ENCODE measurements at places on chromosomes 11 and 22.
A peak's percentile ranks its signal among the peaks of the same experiment; 100 is the strongest.

DNA sequence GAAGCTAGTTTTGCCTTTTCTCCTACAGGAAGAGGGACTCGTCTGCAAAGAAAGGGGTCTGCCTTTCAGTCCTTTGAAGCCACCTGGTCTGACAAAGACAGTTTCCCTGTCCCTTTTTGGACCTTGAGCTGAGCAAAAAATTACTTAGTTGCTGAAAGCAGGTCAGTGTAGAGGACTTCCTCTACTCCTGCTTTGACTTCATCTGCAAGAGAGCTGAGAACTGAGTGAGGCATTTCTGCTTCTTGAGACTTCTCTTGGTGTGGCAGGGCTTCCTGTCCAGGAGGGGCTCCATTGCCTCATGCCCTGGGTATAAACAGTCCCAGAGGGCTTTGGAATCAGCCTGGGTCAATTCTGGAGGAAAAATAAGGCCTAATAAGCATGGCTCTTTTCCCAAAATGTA lies 73.1 kb downstream of the ZNRF3 start:
- no peak for DNase-seq

DNA sequence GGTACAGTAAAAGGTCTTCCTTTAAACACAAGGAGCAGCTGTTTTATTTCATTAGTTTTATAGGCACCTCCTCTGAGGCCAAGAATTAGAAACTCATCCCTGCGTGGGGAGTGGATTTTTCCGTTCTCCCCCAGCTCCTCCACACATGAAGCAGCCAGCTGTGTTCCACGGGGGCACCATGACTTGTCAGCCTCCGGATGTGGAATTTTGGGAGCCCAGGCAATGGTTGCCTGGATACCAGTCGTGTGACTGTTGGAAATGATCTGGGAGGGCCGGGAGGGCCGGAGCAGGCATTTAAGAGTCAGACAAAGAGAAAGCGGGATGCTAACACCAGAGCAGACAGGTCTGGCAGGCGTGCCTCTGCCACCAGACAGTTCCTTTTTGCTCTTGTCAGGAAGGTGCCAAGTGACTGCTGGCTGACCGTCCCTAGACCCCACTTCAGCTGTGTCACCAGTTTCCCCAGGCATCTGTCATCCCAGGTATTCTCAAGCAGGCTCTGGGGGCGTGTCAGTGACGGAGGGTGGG lies 15.9 kb upstream of the CDC42EP2 start:
- no peak for DNase-seq

- no peak for DNase-seq
Measured at GRCh38 chr11:46331282-46331984, 15.8 kb upstream of the DGKZ start.

DNA sequence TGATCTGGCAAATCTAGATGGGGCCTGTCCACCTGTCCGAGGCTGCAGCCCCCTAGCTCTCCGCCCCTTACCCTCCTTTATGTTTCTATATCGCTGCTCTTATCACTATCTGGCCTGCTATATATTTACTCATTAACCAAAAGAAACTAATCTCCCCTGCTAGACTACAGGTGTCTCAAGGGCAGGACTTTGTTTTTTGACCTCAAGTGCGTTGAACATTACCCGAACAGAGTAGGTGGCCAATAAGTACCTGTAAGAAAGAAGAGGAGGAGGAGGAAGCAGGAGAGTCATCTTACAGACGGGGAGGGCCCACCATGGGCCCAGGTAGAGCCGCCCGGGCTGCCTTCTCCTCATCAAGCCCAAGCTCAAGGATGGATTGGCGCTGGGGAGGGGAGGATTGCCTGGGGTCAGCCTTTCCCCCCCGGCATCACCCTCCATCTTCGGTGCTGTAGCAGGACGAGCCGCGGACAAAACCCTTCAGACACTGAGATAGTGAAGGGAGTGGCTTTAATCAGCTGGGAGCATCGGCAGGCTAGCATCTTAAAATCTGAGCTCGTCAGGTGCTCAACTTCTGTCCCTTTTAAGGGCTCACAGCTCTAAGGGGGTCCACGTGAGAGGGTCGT lies 1.2 kb upstream of the P2RY6 start:
- no peak for DNase-seq

DNA sequence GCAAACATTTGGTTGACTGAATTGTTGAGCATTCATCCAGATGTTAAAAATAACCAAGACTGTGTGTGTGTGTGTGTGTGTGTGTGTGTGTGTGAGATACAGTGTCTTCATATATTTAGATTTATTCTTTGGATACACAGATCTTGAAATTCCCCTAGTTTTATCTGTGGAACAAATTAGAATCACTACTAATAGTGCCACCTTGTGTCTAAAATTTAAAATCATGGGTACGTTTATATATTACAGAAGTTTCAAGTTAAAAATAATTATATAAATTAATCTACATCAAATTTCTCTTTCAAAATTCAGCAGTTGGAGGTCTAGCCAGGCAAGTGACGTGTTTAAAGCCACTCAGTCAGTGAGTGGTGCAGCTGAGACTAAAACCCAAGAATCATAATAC lies 1566.2 kb upstream of the TENM4 start:
- no peak for DNase-seq

DNA sequence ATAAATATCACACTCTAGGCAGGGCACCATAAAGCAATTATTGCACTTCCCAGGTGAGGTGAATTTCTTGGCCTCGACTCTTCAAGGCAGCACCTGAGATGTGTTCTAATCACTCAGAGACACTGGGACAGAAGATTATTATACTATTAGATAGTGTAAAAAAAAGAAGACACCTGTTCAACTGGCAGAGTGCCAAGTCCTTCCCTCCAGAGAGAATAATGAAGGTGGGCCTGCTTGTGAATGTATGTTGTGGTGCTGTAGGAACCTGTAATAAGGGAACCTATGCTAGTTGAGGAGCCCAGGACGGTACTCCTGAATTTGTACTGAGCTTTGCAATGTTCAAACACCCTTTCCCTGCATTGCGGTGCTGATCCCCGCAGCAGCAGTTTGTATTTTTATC lies 107.5 kb downstream of the NXPE2 start:
- no peak for DNase-seq

GRCh38 chr22:45320357-45320976 lies 10.7 kb downstream of the FAM118A start:
- DNase-seq = peak; percentile 81

- DNase-seq = peak; percentile 35
Measured at GRCh38 chr11:121841487-121842191, 274.4 kb downstream of the BLID start.

DNA sequence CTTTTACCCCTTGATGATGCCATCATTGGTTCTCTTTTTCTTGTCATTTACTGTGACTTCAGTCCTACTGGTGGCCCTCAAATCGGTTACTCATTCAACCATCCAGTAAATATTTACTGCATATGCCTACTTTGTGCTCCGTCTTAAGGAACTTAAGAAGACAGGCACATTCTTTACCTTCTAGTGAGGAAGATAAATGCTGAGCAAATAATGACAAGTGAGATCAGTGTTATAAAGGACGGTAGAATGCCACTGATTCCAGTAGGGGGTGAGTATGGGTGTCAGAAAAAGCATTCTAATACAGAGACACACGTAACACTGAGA lies 1.6 kb downstream of the ANKRD42 start:
- DNase-seq = no peak

DNA sequence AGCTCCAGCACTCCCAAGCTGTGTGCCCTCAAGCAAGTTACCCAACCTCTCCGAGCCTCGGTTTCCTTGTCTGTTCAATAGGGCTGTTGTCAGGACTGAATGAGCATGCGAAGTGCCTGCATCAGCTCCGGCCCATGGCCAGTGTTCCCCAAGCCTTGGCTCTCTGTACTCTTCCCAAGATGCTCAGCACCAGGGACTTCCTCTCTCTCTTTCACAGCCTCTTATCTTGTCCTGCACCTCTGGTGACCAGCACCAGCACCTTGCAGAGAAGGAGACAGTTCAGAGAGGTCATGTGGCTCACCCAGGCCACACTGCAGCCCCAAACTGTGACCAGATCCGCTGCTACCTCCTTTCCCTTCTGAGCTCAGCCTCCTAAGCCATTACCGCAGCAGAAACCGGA lies 120.3 kb upstream of the ANO1 start:
- no peak for DNase-seq

- no peak for DNase-seq
Measured at GRCh38 chr11:35967042-35967441, 23.2 kb downstream of the LDLRAD3 start.

DNA sequence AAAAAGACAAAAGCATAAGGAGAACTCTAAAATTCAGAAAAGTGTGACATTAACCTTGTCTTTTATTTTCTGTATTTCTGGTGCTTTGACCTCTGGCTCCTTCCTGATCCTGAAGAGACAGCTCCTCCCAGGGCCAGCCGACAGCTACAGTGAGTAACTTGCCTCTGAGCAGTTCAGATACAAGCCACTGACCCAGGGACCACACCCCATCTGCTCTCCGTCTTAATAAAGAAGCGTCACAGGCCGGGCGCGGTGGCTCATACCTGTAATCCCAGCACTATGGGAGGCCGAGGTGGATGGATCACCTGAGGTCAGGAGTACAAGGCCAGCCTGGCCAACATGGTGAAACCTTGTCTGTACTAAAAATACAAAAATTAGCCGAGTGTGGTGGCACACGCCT lies 6.5 kb downstream of the MLC1 start:
- DNase-seq = no peak

DNA sequence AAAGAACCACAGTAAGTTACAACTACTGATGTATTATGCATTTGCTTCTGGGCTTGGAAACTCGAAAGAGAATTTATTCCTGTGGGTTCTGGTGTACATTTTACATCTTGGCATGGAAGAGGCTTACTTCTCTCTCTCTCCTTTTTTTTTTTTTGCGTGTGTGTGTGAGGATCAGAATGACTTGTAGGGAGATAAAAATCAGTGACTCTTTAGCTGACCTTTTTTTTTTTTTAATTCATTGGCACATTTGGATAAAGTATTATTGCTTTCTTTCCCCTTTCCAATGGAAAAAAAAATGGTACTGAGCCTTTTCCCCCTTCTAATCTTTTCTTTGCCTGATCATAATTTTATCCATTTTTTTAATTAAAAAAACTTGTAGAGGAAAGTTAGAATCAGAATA lies 43.5 kb downstream of the EXT2 start:
- no peak for DNase-seq

GRCh38 chr11:106161775-106162634 lies 84.5 kb downstream of the AASDHPPT start:
- no peak for DNase-seq

- DNase-seq = no peak
Measured at GRCh38 chr11:3946455-3947017, 91.1 kb downstream of the STIM1 start.

DNA sequence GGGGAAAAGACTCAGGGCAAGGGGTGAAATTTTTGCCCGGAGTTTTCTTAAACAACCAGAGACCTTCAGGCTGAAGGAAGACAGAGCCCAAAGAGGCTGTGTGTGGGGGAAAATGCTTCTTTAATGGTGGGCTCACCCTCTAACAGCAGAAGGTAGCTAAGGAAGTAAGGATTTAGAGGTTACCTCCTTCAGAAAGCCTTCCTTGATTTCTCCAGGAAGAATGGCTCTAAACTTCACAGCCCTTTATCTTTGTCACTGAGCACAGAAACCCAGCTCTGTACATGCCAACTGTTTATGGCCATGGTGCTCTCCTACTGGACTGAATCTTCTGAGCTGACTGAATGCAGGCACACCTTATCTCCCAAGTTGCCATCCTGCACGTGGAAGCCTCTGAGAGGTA lies 196.0 kb downstream of the TENM4 start:
- DNase-seq = no peak

DNA sequence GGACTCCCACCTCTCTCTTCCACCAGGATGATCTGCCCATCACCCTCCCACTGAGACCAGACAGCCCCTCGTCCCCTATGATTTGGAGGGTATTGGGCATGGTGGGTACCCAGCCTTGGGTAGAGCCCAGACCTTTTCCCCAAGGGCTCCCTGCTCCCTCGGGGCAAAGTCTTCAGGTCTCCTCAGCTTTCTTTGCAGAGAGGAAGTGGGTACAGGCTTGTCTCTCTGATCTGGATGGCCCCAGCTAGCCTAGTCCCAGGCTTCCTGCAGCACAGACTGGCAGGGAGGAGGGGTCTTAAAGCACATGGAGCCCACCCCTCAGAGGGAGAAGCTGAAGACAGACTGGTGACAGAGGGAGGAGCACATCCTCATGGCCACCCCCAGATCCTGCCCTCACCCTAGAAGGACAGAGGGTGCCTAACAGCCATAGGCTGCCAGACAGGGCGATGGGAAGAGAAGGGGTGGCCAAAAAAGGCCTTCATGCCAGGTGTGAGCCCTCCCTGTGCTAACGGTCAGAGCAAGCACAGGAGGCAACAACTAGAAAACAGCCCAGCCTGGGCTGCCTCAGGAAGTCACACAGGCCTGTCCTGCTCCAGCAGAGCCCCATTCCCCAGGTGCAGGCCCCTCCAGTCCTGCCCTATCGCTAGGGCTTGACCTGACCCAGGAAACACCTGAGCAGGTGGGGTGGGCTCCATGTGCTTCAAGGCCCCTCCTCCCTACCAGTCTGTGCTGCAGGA lies 30.4 kb downstream of the SLC22A12 start:
- no peak for DNase-seq

- DNase-seq = no peak
Measured at GRCh38 chr11:68825571-68825970, 16.1 kb downstream of the CPT1A start.

DNA sequence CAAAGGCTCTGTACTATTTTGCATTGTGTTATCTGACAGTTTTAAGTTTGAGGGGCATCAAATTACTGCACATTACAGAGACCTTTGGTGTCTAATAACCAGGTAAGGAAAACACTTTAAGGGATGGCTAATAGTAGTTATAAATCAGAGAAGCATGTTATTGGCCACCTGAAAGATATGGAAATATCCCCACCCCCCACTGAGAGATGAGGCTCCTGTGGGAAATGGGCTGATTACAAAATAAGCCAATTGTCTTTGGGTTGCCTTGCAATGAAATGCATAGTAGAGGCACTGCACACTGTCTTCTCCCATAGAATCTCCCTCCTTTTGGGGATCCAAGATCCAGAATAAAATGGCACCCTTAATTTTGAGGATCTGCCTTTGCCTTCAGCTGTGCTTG lies 91.0 kb downstream of the IGLL5 start:
- DNase-seq = no peak

GRCh38 chr22:44393066-44393465 lies 80.3 kb upstream of the SHISAL1 start:
- DNase-seq = no peak

DNA sequence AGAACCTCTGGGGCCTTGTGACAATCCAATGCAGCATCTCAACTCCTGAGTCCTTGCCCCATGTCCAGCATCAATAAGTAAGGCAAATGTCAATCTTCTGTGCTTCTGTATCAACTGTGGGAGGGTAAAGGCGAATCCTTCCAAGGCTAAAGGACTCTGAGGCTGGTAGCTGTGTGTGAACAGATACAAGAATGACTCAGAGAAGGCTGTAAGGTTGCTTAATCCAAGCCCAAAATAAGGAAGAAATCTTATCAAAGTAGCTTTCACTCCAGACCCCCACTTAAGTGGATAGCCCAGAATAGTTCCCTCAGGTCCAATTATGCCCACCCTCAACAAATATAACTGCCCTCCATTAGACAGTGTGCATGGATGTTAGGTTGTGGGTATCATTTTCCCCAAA lies 28.1 kb upstream of the SCGB1A1 start:
- no peak for DNase-seq

GRCh38 chr11:47912843-47913437 lies 64.8 kb upstream of the NUP160 start:
- DNase-seq = no peak

GRCh38 chr11:116072601-116073410 lies 568.6 kb upstream of the CADM1 start:
- no peak for DNase-seq

- no peak for DNase-seq
Measured at GRCh38 chr11:74299015-74299414, 12.4 kb downstream of the P4HA3 start.

Data from MG63 (cell line).